NCI-H1105 treated with DMSO at 0.1 percent for 48 hours (cell line): ENCODE measurements at places on chromosomes 2 and 18.

DNA sequence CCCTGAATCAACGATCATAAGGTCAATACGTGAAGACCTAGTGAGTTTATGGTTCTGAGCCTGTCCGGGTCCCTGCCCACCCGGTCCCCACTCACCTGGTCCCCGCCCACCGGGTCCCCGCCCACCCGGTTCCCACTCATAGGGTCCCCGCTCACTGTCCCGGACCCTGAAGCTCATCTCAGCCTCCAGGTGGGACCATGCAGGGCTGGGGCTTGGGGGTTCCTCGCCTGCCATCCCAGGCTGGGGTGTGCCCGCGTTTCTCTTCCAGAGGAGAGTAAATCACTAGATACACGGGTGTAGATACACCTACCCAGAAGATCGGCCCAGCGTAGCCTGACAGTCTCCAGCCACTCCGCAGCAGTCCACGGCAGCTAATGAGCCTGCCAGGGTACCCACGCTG is 131.5 kb downstream of the MBP start:
- DNase-seq: no peak

GRCh38 chr2:204775766-204776165 is 230.5 kb downstream of the PARD3B start:
- DNase-seq: no peak

DNA sequence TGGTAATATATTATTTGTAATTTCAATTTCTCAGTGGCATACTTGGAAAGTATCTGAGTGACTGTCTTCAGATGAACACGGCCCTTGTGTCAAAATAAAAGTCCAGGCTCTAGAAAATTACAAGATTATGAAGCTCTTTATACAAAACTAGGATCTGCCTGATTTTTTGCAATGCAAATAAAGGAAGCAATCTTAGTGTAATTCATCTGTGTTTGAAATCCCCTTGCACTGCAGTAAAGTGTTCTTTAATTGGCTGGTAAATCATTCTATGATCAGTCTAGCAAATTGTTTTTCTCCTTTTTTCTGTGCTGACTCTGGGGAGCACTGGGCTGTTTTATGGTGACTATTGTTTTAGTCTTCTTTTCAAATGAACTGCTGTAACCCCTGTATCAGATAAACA is 1039.0 kb downstream of the SOCS6 start:
- DNase-seq: peak; percentile 74

DNA sequence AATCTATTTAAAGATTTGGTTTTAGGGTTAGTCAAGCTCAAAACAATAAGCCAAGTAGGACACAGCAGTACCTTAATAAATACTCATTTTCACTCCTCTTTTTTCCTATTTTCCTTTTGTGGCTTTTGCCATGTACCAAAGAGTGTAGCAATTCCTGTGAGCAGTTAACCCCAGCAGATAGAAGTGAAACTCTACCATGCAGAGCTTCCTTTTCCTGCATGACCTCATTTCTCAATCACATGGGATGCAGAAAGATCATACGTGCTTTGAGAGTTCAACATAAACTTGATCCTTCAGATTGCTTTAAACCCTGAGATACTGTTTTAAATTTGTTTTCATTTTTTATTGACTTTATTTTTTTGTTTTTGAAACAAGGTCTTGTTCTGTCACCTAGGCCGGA is 99.1 kb upstream of the ARHGAP15 start:
- DNase-seq: no peak

DNA sequence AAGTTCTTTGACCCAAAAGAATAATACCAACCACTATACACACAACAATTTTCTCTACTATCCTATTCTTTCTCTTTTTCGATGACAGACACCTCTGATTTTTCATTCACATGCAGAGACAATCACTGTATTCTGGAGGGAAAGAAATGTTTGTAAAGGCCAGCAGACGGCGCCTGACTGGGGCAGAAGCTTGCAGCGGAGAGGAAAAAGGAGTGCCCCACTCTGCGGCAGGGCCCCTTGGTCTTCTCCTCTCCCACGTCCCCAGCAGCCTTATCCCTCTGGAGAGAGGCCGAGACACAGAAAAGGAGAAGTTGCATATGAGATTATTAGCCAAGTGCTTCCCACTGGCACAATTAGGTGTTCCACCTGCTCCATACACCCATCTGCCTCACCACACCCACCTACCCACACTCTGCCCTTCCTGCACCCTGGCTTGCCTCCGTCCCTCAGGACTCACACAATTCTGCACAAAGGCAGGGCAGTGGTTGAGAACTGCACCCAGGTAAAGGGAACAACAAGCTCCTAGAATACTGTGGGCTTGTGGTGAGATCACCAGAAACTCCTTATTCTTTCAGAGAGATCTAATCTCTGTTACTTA is 687.3 kb downstream of the NRXN1 start:
- no peak for DNase-seq

- no peak for DNase-seq
Measured at GRCh38 chr2:171315781-171316180, 118.0 kb downstream of the METTL8 start.

GRCh38 chr2:150028322-150028721 is 440.7 kb upstream of the MMADHC start:
- no peak for DNase-seq

- no peak for DNase-seq
Measured at GRCh38 chr2:207138627-207139297, 27.0 kb downstream of the KLF7 start.

DNA sequence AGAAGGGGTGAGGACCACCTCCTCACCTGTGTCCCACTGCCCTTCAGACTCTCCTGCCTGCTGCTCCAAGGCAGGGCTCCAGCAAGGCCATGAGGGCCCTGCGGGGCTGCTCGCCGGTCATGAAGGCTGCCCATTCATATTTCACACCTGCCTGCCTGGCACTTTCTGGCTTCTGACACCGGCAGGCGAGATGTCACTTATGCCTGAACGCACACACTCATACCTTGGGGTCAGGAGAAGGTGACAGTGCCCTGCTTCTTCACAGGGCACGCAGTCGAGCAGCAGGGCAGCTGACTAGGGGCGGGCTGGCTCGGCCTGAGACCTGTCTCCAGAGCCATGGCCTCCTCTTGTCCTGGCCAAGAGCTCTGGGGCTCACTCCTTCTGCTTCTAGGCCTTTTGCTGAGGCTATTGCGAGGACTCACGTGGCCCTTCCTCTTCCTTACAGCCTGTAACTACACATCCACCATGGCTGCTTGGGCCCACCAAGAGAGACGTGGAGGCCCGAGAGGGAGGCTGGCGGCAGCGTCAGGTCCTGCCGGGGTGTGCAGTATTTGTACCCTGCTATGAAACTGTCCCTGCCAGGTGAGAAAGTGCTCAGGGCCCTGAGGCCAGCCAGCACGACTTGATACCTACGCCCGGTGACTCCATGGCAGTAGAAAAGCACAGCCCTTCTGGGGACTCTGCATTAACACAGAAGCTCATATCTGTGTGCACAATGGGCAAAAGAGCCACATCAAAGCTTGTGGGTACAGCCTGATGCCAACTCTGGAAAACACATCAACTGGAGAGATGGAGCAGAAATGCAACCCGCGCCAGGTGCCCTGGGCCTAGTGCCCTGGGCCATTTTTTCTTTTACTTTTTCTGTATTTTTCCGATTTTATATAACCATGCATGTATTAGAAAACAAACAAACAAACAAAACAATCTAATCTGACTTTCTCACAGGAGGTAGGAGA is 30.6 kb downstream of the HS6ST1 start:
- no peak for DNase-seq

DNA sequence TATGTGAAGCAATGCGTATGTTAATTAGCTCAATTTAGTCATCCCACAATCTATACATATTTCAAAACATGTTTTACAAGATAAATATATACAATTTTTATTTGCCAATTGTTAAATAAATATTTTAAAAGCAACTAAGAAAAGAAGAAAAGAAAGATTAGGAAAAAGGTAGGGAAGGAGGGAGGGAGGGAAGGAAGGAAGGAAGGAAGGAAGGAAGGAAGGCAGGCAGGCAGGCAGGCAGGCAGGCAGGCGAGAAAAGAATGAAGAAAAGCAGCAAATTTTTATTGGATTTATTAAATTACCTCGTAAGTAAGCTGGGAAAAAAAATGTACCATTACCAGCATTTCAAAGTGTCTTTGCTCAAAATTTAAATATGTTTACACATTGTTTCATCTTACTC is 30.5 kb downstream of the NOL4 start:
- no peak for DNase-seq

- no peak for DNase-seq
Measured at GRCh38 chr18:37764541-37765288, 199.1 kb upstream of the CELF4 start.

- no peak for DNase-seq
Measured at GRCh38 chr2:55063226-55063625, 13.0 kb upstream of the RTN4 start.

- no peak for DNase-seq
Measured at GRCh38 chr18:47632970-47633635, 297.4 kb downstream of the SMAD2 start.

DNA sequence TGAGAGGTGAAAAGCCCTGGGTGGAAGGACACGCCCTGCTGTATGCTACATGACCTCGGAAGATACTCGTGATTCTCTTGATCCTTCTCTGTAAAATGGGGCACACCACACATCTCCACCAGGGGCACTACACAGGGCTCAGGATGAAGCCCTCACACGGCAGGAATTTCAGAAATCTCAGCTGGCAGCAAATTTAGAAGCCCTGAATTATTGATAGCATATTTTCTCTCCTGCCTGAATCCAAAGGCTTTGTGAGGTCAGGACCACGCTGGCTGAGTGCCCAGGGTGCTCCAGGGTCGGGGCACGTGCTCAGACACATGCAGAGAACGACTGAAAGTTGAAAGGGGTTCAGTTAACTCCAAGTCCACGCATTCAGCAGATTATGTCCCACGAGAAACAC is 42.1 kb upstream of the GALR1 start:
- peak; percentile 54 for DNase-seq

GRCh38 chr18:28125051-28125450 is 51.9 kb downstream of the CDH2 start:
- no peak for DNase-seq

GRCh38 chr2:163610817-163611556 is 124.8 kb downstream of the FIGN start:
- no peak for DNase-seq

- DNase-seq: no peak
Measured at GRCh38 chr2:233680361-233681045, 1.2 kb upstream of the UGT1A7 start.

- no peak for DNase-seq
Measured at GRCh38 chr2:111912547-111912946, 14.1 kb downstream of the MERTK start.

GRCh38 chr2:222919841-222920526 is 59.1 kb downstream of the ACSL3 start:
- no peak for DNase-seq

DNA sequence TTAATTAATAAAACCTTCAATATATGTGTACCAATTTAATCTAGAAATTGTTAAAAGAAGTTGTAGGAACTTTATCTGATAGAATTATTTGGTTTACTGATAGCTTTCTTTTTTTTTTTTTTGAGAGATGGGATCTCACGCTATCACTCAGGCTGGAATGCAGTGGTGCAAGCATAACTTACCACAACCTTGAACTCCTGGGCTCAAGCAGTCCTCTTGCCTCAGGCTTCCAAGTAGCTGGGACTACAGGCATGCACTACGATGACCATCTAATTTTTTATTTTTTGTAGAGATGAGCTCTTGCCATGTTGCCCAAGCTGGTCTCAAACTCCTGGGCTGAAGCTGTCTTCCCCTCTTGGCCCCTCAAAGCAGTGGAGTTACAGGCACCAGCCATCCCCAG is 66.8 kb downstream of the CCDC138 start:
- DNase-seq: no peak

DNA sequence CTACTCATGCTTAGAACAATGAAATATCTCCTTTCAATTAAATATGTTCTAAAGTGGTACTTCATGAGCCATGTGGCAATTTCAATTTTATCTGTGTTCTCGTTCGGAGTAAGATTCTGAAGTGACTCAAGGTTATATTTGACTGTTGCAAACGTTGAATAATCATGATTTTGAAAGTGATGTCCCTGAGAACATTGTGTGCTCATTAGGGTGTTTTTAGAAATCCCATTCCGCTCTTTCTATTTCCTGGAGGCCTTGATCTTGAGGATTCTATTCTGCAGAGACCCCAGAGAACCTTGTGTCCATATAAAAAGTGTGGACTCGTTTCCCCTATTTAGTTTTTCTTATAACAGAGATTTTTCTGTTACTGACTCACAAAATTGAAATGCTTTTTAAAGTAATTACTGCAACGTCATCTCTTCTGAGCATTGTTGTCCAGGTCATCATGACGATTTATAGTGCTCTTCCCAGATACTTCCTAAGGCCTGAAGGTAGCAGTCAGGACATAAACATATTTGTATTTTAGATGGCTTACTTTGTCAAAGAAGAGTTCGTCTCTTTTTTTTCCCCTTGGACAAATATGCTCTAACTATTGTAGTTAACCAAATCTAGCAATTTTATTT is 27.2 kb downstream of the IL1R2 start:
- no peak for DNase-seq

- no peak for DNase-seq
Measured at GRCh38 chr2:193583638-193584400, 1389.1 kb upstream of the TMEFF2 start.

DNA sequence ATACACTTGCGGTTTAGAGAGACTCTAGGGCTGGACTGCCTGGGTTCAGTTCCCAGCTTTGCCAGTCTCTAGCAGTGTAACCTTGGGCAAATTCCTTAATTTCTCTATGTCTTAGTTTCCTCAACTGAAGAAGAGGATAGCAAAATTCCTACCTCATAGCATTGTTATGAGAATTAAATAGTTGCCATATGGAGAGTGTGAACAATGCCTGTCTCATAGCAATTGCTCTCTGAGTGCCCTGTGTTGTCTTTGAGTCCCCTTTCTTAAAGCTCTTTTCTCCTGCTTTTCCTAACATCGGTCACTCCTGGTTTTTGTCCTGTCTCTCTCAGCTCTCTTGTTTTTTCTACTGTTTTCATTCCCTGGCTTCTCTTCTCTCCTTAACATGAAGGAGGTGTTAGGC is 116.8 kb upstream of the ALPP start:
- no peak for DNase-seq

- no peak for DNase-seq
Measured at GRCh38 chr2:8633735-8634313, 48.0 kb upstream of the ID2 start.

DNA sequence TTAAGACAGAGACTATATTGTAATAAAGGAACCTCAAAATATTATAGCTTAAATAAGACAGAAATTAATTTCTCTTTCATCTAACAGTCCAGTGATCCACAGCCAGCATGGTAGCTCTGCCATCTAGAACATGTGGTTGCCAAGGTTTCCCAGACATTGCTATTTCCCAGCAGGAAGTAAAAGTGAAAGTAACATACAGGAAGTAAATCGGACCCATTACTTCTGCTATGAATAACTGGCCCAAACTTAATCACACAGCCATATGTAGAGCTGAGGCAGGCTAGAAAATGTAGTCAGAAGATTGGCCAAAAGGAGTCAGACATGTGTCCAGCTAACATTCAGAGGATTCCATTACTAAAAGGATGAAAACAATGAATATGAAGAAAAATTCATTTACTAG is 71.0 kb downstream of the NOL4 start:
- DNase-seq: peak; percentile 13

GRCh38 chr18:7585276-7585670 is 18.2 kb downstream of the PTPRM start:
- no peak for DNase-seq

- no peak for DNase-seq
Measured at GRCh38 chr2:188403676-188404075, 112.0 kb downstream of the GULP1 start.
